ENCODE measurements at places on chromosomes 7 and 10. TPM values are rescaled to one million over a fixed set of nuclear protein-coding genes. Genes with fewer than 3 reads are reported as not detected.

The FGL2 gene
- total RNA-seq: not detected

DNA sequence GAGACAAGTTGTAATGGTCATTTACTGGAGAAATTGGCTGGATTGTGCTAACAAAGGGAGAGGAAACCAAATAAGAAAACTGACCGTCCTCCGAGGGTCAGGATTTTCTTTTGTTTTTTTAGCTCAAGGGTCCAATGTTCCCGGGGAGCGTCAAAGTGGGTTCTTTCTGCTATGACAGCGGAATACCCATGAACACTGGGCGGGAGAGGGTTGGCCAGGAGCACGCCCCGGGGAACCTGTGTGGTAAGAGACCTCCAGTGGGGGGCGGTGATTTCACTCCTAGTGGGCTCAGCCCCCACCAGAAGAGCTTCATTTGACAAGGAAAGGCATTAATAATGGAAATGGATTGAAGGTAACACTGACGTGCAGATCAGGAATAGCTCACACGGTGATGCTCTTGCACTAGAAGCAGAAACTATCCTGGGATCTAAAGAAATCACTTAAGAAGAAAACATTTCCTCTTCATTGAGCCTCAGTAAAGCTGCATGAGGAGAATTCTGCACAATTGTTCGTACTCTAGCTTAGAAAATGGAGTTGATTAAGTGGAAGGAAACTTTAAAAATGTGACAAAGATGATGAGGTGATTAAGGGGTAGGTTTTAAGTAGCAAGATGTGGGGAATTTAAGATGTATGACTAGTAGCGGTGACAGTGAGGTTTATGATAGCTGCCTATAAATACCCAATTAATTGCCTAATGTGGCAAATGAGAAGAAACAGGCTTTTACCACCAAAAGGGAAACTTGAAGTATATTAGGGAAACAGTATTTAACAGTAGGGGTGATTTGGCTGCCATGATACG lies 627.2 kb downstream of the SUGCT start:
- DNase-seq: no peak

The LRWD1 gene
- total RNA-seq: 54.0 TPM

The EZH2 gene
- total RNA-seq: 18.4 TPM

The FXYD4 gene
- not detected for total RNA-seq

GRCh38 chr7:71615017-71615416 lies 483.1 kb downstream of the GALNT17 start:
- no peak for DNase-seq

The TAS2R3 gene
- total RNA-seq: 0.69 TPM

The SPDYE16 gene
- total RNA-seq: not detected

The ELOVL3 gene
- 0.14 TPM for total RNA-seq

DNA sequence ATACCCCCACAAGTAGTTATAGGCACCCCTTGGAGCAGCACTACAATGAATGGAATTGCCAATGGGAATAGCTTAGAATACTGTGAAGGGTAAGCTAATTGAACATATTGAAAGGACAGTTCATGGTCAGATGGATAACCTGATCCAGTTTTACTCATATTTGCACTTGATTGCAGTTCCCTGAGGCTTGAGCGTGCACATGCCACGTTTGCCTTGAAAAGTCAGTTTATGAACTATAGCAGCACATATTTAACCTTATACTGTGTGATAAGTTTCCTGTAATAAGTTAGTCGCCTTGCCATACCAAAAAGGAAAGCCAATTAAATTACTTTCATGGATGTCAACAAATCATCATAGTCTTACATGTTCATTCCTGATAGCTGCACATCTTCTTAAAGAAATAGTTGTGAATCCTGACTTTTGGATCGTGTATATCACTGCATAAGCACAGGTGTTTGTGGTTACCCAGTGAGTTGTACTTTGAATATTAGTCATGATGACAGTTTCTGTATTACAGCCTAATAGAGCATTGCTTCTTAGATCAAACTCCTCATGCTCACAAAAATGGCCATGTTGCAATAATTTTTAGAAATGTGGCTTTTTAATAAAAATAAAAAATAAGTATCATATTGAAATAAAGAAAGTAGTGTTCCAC lies 21.6 kb downstream of the DNTT start:
- DNase-seq: no peak

The CYP2W1 gene
- total RNA-seq: not detected

GRCh38 chr10:24153031-24153430 lies 55.9 kb upstream of the KIAA1217 start:
- no peak for DNase-seq

DNA sequence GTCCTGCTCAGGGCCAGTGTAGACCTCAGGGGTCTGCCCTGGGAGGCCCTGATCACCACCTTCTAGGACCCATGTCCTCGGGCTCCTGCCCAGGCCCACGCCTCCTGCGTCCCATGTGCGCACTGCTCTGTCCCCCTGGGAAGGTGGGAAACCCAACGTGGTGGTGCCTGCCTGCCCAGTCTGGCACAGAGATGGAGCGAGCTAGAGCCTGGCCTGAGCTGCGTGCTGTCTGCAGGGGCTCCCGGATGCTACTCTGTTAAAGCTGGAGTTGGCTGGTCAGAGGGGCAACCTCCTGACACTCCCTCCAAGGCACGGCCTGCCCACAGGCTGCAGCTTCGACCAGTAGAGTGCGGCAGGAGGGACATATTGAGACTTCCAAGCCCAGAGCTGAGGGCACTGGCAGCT lies 171.7 kb downstream of the DNAJB6 start:
- DNase-seq: peak; percentile 47

DNA sequence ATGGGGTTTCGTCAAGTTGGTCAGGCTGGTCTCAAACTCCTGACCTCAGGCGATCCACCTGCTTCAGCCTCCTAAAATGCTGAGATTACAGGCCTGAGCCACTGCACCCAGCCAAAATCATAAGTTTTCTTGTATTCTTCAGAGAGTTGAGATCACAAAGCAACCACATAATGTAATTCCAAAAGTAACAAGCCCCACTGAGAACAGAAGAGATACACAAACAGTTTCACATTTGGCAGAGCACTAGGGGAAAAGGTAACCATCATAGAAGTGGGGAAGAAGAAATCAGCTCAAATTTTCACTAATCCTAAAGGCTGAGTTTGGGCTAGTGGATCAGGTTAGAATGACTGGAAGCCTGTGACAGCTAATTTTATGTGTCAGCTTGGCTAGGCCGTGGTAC lies 5.4 kb upstream of the CEP41 start:
- DNase-seq: no peak

DNA sequence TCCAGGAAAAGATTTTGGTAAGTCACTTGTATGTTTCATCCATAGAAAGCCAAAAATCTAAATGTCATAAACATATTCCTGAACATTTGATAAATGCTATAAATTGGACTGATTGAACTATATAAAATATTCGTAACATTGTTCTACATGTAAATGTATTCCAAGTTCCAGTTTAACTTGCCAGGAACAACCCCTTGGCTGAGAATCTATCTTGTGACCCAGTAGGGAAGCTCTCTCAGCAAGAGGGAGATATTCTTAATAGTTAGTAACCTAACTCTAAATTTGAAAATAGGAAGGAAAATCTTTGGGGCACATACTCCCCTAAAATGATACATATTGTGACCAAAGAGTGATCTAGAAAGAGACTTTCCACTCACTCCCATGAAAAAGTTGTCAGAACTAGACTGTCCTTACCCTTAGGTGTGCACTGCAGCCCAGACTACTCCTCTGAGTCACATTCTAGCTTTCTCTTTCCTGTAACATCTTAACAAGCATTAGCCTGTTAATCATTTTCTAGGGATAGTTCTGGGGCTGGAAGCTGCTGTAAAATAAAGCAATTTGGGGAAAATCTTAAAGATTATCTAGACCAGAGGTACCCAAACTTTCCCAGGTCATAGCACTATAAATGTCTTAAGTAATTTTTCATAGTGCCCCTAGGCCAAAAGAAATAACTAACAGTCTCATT lies 73.7 kb upstream of the SKAP2 start:
- no peak for DNase-seq

GRCh38 chr7:87027900-87028299 lies 31.6 kb downstream of the ELAPOR2 start:
- DNase-seq: no peak

DNA sequence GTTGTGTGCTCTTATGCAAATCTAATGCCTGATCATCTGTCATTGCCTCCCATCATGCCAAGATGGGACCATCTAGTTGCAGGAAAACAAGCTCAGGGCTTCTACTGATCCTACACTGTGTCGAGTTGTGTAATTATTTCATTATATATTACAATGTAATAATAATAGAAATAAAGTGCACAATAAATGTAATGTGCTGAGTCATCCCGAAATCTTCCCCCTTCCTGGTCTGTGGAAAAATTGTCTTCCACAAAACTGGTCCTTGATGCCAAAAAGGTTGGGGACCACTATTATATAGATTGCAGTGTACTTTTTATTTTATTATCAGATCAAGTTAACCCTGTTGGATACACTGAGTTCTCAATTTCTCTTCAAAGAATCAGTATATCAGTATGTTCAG lies 50.2 kb downstream of the BBS9 start:
- DNase-seq: no peak

The INA gene
- 25.0 TPM for total RNA-seq

The OR2A1 gene
- not detected for total RNA-seq

The GNG11 gene
- total RNA-seq: 1.9 TPM

DNA sequence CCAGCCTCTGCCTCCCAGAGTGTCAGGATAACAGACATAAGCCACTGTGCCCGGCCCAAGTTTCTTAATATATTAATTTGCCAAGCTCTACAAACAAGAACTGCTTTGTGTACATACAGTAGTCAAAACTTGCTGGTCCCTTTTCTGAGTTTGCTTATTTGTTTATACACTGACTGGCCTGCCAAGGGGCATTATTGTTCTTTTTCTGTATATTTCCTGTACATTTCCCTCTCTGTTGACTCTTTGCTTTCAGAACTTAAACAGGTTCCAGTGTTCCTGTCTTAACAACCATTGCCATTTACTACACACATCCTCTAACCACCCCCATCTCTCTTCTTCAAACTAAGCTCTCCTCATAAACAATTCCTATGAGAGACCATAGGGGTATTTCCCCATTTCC lies 61.5 kb upstream of the RPA3 start:
- DNase-seq: no peak

The PNLIP gene
- not detected for total RNA-seq

GRCh38 chr7:26493737-26494428 lies 202.2 kb downstream of the SNX10 start:
- DNase-seq: no peak

DNA sequence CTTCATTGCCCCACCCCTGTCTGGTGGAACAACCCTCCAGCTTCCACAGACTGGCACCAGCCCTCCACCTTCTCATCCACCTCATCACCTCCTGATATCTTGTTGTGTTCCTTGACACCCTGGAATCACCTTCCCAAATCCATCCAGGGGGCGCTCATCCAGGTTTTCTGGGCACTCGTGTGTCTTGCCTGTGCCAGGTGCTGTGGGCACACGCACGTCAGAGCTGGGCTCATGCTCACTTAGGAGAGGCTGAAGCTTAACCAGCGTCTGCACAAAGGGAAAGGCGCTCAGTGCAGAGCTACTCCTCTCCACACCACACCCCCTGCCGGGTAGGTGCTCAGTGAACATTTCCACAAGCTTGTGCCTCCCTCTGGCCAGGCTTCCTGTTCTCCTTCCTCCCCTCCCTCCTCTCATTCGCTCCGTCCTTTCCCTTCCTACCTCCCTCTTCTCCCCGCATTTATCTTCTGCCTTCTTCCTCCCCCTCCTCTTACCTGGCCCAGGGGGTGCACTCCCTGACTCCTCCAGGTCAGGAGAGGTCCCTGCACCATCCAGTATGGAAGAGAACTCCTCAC lies 4.8 kb downstream of the ADCYAP1R1 start:
- DNase-seq: peak; percentile 50

- no peak for DNase-seq
These were observed 199.9 kb upstream of the IMMP2L start for GRCh38 chr7:111762211-111762610.

The OR6V1 gene
- not detected for total RNA-seq

DNA sequence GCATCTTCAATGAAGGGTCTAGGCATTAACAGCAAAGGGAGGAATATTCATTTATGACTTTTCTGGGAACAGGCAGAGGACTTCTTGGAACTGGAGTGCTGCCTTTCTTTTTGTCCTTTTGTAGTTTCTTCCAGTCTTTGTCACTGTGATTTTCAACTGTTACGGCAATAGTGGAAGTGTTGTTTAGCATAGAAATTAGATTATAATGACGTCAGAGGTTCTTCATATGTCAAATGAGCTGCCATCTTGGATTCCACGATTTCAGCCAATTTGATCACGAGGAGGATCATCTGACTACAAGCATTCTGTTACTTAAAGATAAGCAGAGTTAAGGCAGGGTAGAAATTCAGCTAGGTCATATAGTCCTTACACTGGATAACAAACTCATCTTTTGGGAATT lies 239.0 kb downstream of the NEBL start:
- DNase-seq: no peak

The PRR15 gene
- total RNA-seq: 11.7 TPM

The CALCR gene
- 4.0 TPM for total RNA-seq

The LCOR gene
- total RNA-seq: 8.8 TPM

GRCh38 chr10:124385627-124386185 lies 33.0 kb downstream of the OAT start:
- peak; percentile 46 for DNase-seq

The RARRES2 gene
- 223 TPM for total RNA-seq

The COMTD1 gene
- 36.6 TPM for total RNA-seq

DNA sequence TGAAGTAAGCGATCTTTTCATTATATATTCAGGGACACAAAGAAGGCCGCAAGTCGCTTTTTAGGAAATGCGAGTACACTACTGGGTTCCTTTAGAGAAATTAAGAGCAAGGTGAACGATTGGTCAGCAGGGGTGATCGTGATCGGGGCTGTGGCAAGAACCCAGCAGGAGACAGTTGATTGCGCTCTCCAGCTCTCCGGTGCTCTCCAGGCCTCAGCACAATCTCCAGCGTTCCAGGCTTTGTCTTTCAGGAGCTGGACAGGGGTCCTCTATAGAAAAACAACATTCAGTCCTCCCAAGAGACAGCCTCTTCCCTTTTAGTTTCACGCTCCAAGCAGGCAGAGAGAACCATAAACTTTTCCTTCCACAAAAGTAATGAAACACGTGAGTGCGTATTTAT lies 170.5 kb upstream of the KLF6 start:
- DNase-seq: peak; percentile 62

The PTER gene
- total RNA-seq: 9.0 TPM

The ZWINT gene
- 84.4 TPM for total RNA-seq

- no peak for DNase-seq
These were observed 25.6 kb downstream of the CCDC3 start for GRCh38 chr10:12975906-12976305.

DNA sequence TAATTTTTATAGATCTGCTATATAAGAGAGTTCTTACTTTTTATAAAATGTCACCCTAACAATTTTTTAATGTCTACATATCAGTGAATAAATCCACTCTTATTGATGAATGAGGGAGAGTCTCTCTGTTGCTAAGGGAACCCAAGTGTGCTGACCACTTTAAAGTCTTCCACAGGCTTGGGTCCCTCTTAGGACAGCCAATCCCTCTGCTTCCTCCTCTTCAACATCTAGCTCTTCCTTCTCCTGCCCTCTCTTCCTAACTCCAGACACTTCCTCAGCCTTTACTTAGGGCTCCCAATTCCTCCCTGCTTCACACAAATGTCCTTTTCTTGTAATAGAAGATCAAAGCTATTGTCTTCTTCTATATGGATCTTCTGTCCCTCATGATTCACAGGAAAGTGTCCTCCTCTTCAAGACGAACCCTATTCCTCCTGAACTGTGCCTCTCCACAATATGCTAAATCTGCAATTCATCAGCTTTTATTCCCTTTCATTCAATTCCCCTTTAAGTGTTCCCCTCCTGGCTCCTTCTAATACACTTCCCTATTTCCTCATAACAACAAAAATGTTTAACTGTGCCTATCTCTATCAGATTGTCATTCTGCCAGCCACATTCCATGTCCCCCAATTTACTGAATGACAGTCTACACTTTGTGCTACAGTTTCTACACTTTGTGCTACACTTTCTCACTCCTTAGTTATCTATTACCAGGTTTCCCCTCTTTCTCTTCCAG lies 37.7 kb downstream of the CDK6 start:
- DNase-seq: no peak

Measured in H7 (cell line).